ENCODE measurements at places on chromosomes 6 and 20. TPM values are rescaled to one million over a fixed set of nuclear protein-coding genes. Genes with fewer than 3 reads are reported as not detected.

Gene FHL5
- not detected for total RNA-seq

- no peak for DNase-seq
These were observed 39.8 kb upstream of the TGM3 start for GRCh38 chr20:2255926-2256531.

DNA sequence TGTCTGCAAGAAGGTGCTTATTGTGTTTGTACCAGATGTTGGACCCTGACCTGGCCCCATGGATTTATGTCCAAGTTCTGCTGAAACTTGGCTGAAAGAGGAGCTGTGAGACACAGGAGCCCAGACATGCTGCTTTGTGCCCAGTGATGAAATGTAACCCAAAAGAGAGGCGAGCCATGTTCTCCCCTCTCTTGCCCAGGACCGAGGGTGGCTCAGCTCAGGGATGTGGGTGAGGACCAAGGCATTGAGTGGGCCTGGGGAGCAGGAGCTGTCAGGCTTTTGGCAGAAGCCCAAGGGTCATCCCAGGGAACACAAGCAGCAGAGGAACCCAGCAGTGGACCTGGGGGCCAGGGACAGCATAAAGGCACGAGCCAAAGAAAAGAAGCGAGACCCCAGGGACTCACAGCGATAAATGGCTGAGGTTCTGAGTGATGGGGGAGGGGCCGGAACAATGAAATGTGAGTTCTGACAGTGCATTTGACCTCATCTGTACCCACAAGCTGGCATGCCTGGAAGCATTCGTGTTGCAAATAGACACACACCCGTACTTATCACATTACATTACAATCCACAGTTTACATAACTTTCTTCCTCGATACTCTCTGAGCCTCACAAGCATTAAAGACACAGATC, 363.4 kb upstream of the JARID2 start:
- DNase-seq, result peak; percentile 36

DNA sequence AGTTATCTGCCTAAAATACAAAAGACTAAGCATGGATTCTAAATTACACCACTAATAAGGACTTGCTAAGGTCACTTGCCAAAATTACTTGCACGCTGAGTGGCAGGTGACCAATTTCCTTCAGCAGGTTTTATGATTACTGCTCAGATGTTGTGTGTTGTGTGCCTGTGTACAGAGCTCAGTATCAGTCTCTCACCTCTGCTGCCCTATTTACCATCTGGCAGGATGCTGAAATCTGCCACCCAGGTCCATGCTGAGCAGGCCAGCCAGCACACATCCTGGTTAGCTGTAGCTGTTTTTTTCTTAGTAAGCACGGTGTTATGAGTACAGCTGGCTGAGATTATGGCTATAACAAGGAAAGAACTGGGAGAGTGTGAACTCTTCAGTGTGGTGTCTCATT, 34.0 kb downstream of the ELOVL4 start:
- no peak for DNase-seq

Gene GJE1
- not detected for total RNA-seq

All from fibroblast of the aortic adventitia (primary cell).